ENCODE measurements at places on chromosomes 5 and 9.

GRCh38 chr9:129995409-129996160 is 47.4 kb downstream of the FNBP1 start:
- no peak for DNase-seq

- no peak for DNase-seq
Observed at GRCh38 chr5:166505067-166505466, 1786.4 kb upstream of the WWC1 start.

GRCh38 chr9:125536167-125536772 is 170.7 kb downstream of the MAPKAP1 start:
- no peak for DNase-seq

GRCh38 chr9:80871596-80871995 is 817.8 kb downstream of the TLE1 start:
- DNase-seq = no peak

- no peak for DNase-seq
Observed at GRCh38 chr5:132947671-132948070, 15.8 kb downstream of the AFF4 start.

DNA sequence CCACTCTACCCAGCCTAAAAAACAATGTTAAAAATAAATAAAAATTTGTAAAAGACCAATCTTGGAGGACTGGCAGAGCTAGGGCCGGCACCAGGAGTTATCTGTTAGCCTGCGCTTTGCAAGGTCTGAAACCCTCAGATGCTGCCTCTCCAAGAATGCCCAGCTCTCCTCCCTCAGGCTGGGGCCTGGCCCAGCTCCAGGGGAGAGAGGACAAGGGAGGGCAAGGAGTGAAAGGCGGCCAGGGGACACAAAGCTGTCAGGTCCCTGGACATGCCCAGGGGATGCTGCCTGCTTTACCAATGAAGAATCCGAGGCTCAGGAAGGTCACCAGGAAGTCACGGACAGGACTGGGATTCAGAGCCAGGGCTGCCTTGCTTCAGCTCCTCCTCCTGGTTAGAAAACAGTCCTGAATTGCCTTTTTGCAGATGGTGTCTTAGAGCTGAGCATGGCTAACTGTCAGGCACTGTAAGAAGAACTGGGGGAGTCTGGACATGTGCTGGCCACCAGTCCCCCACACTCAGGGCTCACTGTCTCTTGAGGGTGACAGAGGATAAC is 5.5 kb upstream of the N4BP3 start:
- no peak for DNase-seq

DNA sequence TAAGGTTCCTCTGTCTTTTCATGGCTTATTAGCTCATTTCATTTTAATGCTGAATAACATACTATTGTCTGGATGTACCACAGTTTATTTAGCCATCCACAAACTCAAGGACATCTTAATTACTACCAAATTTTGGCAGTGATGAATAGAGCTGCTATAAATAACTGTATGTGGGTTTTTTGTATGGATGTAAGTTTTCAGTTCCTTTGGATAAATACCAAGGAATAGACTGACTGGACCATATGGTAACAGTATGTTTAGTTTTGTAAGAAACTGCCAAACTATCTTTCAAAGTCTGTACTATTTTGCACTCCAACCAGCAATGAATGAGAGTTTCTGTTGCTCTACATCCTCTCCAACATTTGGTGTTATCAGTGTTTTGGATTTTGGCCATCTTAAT is 38.7 kb downstream of the SCAMP1 start:
- peak; percentile 56 for DNase-seq

DNA sequence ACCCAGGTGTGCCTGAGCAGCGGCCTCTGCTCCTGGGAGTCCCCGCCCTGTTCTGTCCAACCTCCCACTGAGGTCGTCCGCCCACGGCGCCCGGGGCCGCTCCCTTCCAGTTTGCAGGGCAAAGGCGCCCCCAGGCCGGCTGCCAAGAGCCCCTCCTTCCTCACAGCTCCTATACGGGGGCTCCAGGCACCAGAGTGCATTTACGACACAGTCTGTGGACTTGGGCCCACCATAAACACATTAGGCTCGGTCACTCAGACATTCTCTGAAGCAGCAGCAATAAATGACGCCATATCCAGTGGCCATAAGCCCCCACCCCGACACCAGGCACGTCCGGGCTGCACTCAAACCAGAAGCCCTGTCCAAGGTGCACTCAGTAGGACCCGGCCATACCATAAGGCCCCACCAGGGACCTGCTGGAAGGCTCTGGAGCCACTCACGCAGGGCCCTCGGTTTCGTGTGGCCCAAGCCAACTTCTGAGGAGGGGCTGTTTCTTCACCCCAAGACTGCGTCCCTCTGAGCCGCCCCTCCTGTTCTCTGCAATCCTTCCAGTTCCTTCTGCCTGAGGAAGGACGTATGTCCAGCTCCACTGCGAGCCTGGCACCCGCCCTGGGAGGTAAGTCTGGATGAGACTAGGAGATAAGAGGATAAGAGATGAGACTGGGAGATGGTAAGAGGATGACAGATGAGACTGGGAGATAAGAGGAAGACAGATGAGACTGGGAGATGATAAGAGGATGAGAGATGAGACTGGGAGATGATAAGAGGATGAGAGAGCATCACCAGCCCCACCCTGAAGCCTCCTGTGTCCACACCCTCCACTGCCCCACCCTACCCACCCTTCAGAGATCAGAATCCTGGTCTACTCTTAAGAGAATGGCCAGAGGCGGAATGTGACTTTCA is 26.7 kb downstream of the SLC6A18 start:
- DNase-seq = no peak

DNA sequence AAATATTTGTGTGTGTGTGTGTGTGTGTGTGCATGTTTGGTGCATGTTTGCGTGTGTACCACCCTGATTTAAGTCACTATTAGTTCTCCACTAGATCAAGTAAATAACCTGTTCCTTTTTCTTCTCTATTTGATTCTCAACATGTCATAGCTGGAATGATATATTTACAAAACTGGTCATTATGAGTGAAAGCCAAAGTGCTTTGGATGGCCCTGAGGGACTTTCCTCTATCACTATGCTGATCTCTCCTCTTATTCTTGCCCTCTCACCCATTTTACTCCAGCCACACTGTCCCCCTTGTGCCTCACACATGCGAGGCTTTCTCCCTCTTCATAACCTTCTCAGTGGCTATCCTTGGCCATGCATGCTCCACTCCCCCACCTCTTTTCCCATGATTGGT is 144.6 kb upstream of the NMUR2 start:
- DNase-seq = no peak

GRCh38 chr5:66933066-66933465 is 263.5 kb downstream of the CD180 start:
- DNase-seq = no peak

DNA sequence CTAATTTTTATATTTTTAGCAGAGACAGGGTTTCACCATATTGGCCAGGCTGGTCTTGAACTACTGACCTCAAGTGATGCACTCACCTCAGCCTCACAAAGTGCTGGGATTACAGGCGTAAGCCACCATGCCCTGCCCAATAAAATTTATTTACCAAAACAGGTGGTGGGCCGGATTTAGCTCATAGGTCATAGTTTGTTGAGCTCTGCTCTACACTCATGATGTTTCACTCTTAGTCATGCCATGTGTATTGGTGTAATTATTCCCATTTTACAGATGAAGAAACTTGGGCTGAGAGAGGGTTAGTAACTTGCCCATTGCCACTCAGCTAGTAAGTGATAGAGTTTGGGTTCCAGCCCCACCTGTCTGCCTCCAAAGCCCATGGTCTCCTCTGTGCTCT is 93.1 kb upstream of the WWC1 start:
- no peak for DNase-seq

GRCh38 chr5:137142764-137143605 is 356.1 kb downstream of the SPOCK1 start:
- peak; percentile 65 for DNase-seq

DNA sequence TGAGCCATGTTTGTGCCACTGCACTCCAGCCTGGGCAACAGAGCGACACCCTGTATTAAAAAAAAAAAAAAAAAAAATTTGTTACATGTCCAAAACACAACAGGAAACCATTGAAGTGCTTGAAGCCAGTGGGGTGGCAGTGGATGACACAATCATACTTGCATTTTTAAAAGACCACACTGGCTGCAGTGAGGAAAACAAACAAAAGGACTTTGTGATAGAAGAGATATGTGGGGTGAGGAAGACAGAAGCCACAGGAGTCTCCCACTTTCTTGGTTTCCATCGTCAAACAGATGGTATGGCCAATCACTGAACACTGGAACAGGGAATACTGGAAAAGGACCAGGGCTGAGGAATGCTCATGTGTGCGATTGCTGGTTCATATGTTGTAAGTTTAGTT is 20.9 kb upstream of the COMMD10 start:
- DNase-seq = no peak

DNA sequence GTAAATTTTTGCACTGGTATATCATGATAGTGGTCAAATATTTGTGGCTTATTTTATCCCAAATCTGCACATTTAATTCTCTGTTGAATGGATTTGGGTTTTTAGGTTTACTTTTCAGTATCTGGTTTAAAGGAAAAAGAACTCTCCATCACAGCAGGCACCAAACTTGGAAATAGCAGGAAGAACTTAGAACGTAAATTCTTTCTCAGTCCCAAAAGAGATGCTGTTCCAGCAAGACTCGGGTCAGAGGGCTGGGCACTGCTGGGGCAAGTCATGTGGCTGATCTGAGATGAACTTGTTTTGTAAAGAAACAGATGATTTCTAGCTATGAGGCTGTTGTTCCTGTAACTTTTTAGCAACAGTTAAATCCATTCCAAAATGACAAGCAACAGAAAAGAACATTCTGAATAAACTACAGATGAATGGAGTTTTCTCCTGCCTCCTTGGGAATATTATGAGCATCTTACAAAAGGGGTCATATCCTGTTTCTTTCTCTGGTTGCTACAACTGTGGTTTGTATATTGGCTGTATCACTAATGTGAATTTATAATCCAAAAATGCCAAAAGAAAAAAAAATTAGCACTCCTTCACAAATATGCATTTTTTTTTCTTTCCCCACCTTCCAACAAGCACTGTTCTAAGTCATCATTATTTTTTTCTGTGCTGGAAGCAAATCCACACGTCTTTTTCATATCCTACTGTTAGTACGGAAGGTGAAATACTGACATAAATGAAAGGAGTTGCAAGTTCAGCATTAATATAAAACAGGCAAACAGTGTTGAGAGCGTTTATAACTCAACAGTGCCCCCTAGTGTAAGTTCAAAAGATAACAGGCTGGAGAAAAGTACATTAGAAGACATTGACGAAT is 31.1 kb downstream of the OR2K2 start:
- DNase-seq = peak; percentile 61

DNA sequence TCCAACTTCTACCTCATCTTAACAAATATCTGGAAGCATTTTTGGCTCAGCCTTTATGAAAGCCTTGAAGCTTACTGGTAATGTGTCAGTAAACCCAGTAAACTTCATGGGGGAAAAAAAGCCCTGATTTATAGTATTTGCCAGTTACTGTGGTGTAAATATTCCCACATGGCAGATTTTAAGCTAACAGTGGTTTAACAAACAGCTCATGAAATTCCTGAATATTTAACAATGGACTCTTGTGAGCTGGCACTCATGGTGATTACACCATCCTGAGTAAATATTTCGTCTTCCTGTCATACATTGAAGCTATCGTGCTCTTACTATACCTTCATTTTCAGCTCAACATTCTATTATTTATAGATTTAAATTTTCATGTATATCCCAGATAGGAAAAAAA is 57.0 kb upstream of the ACOT12 start:
- DNase-seq = no peak

DNA sequence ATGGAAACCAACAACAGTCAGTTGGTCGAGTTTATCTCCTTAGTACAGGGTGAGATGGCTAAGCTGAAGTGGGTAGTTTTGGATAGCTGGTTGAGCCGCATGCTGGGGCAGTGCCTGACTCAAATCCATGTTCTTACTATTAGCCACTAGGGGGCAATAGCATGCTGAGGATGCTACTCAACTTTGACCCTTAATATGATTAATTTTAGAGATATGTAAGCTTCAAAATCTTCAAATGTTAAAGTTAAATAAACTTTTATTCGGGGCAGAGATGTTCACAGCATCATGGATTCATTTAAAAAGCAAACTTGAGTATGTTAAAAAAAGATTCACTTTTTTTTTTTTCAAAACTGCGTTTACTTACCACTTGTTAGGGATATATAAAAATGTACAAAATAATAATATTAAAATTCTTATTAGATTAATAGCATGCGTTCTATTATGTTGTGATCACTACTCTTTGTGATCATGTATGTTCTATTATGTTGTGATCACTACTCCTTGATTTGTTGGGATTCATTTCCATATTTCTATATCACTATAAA is 57.0 kb downstream of the C9orf153 start:
- peak; percentile 14 for DNase-seq

- DNase-seq = peak; percentile 11
Observed at GRCh38 chr5:157603333-157604190, 28.0 kb upstream of the ADAM19 start.

GRCh38 chr9:110655754-110656641 is 12.6 kb upstream of the MUSK start:
- peak; percentile 53 for DNase-seq

GRCh38 chr5:146447734-146448380 is 724 bp downstream of the TCERG1 start:
- no peak for DNase-seq

DNA sequence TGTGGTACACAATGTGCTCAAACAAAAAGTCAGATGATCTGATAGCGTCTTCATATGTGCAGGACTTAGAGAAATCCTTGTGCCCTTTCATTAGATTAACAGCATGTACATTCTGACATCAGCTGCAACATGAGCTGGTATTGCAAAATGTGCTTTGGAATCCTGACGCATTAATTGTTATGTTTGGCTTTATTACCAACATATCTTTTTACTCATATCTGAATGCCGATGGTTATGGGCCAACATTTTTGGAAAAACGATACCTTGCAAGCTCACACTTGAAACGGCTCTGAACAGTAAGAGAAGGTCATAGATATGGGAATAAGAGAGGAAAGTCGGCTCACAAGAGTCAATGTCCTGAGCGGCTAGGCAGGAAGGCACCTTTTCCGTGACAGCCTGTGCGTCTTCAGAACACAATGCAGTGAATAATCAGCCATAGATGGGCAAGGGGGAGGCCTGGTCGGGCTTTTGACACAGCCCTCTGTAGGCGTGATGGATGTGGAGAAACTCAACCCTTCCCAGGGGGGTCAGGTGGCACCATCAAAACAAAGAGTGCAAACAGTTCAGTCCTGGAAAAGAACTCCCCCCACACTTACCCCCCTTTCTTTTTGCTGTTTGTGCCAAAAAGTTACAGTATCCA is 36.4 kb upstream of the GAS1 start:
- peak; percentile 89 for DNase-seq

DNA sequence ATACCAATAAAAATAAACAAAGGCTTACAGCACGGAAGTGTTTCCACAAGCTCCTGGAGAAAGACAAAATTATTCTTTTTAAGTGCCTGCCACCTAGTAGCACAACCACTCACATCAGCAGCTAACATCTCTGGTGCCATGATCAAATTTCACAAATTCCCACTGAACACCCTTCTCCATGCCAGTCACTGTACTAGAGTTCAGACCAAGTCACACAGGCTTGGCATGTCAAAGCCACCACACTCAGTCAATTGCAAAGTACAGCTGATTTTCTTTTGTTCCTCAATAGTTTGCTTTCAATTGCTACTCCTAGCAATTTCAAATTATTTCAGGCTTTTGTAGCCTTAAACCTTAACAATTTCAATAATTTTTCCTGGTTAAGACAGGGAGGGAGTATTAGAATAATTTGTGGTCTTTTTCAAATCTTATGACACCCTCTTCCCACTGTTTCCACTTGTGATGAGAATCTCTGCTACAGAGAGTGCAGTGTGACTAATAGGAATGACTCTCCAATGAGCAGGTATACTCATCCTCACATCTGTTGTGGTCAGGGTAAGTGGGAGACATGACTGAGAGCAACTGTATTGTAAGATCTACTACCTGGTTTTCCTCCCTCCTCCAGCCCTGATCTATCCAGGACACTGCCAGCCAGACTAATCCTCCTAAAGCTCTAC is 46.2 kb downstream of the RNF145 start:
- DNase-seq = no peak
